ENCODE measurements at places on chromosomes 3 and 15.
A peak's percentile ranks its signal among the peaks of the same experiment; 100 is the strongest.

DNA sequence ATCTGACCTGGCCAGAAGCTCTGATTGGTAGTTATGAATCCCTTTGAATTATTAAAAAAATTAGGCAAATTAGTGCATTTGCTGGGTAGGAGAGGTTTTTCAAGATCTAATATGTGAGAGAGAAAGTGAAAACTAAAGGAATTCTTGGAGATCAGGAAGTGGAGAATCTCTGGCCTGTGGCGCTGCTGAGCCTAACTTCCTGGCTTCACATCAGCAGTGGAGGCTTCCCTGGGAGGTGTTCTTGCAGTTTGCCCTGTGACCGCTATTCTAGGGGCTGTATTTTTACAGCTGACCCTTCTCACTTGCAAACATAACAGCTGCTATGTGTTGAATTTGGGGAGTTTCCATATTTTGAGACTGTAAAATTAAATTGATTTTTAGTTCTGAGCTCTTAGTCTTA, 166.4 kb downstream of the ATG7 start:
- DNase-seq: peak; percentile 20

DNA sequence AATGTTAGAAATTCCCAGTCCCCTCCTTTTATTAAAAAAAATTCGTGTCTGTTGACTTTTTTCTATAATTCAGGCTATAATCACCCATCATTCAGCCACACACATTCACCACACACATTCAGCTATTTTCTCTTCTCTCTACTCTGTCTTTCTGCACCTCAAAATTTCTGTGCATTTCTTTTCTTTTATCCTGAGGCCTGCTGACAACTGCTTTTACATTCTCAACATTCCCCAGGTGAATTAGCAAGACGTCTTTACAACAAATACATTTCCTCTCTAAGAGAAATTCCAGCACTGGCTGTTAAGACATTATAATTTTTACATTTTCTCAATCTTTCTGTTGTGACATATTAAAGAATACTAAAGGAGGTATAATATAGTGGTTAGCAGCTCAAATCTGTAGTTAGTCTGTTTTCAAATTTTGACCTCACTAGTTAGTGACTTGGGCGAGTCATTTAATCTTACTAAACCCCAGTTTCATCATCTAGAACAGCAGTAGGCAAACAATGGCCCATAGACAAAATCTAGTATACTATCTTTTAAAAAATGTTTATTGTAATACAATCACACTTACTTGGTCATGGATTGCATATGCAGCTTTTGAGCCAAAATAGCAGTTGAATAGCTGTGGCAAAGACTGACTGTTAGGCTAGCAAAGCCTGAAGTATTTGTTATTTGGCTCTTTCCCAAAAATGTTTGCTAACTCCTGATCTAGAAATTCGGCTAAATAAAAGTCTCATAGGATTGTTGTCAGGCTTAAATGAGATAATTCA, 350.7 kb downstream of the NSUN3 start:
- DNase-seq: peak; percentile 7

- DNase-seq: peak; percentile 29
Observed at GRCh38 chr3:104909198-104909597, 457.5 kb upstream of the ALCAM start.

- no peak for DNase-seq
Observed at GRCh38 chr15:91589360-91589759, 264.1 kb upstream of the SLCO3A1 start.

DNA sequence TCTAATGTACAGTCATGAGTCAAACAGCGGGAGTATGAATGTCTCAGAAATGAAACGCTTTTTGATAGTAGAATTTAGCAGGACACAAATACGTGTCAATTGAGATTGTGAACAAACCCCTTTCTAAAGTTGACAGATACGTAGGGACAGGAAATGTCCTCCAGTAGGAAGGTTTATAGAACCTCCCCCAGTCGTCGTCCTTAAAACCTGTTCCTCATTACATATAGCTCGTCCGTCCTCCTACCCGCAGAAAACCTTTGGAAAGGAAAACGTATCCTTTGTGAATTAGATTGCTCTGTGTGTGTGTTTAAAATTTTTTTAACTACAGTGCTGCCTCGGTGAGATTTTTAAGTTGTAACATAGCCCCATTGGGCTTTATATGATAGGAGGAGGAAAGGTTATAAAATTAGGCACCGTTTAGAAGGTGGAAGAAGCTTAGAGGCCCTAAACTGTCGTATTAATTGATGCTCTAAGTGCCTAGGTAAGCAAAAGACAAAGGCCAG, 4.1 kb downstream of the UBE2E1 start:
- no peak for DNase-seq

DNA sequence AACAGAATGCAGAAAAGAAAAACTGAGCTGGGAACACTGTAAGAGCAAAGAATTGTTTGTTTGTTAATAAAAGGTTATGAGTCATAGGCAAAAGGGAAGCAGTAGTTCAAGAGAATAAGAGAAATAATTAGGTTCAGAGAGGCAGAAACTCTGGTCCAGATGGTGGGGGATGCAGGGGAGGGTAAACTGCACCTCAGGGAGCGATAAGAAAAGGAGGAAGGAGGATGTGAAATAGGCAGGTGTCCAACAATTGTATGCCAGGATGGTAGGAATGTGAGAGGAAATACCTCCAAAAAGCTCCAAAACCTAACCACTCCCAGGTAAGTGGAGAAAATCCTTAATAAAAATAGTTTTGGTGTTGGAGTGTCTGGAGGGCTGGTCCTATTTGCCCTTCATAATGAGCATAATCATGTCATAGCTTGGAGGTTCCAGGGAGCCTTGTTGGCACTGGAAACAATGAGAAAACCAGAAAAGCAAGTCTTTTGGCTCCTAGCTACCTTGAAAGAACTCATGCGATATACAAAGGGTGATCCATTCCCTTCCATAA, 405.4 kb upstream of the TBL1XR1 start:
- DNase-seq: no peak

DNA sequence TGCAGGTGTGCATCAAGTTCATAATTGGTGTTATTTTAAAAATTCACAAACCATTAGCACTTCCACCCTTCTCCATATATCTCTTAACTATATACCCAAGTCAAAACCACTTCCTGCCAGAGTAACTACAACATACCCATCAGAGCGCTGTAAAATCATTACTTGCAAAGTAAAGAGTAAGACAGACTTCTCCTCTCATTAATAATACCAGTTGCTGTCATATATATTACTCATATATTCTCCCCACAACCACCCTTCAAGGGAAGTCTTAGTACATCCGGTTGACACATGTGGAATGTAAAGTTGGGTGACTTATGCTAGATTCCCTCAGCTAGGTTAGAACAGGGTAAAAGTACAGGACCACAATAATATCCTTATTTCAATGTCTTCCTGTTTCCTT, 5.6 kb downstream of the TERC start:
- no peak for DNase-seq

DNA sequence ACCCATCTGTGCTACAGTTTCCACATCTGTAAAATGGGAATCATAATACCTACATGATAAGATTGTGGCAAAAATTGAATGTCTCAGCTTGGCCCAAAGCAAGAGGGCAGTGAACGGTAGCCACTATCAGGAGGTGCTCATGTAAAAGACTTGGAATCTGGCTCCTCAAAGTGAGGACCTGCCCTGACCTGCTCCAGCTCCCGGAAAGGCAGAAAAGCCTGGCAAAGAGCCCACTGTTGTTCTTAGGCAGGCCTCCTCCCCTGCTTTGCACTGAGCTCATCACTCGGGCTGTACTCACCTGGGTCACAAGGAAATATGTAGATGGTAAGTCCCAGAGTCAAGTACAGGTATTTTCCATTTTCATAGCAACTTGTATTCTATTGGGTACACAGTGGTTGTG, 250.7 kb upstream of the TBL1XR1 start:
- DNase-seq: no peak

GRCh38 chr15:90286678-90287077, 21.2 kb downstream of the NGRN start:
- DNase-seq: peak; percentile 18

GRCh38 chr3:13894807-13895154, 14.9 kb upstream of the WNT7A start:
- no peak for DNase-seq

GRCh38 chr3:61807865-61808276, 246.5 kb downstream of the PTPRG start:
- DNase-seq: peak; percentile 18

Measured in AG20443 (cell line).